Cortex of kidney (tissue), 1 donor: ENCODE measurements at places on chromosomes 2 and 18.

- no peak for DNase-seq
Observed at GRCh38 chr2:145086910-145087309, 567.0 kb upstream of the ZEB2 start.

GRCh38 chr2:195003881-195004471 is 653.0 kb upstream of the SLC39A10 start:
- no peak for DNase-seq

GRCh38 chr2:187509667-187510417 is 44.4 kb downstream of the TFPI start:
- no peak for DNase-seq

- no peak for DNase-seq
Observed at GRCh38 chr2:32864334-32865111, 82.2 kb upstream of the LTBP1 start.
